ENCODE measurements at places on chromosomes 3 and 15.
A peak's percentile ranks its signal among the peaks of the same experiment; 100 is the strongest.

DNA sequence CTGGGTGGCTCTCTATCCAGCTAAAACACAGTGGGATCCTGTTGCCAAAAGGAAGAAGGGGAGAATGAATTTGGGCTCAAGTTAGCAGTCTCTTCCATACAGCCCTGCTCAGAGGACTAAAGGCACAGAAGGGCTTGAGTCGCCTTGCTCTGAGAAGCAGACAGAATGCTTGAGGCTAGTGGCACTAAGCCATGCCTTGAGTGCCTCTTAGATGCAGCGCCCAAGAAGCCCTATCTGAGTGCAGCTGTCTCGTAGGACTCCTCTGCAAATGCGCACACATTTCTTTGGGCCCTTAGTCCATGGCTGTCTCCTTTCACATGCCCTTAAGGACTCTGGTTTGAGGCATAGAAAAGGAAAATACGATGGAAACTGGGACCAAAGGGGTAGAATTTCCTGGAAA lies 211.3 kb upstream of the CHRM5 start:
- DNase-seq: no peak

- DNase-seq: no peak
Observed at GRCh38 chr3:146334151-146334550, 83.2 kb upstream of the PLSCR4 start.

DNA sequence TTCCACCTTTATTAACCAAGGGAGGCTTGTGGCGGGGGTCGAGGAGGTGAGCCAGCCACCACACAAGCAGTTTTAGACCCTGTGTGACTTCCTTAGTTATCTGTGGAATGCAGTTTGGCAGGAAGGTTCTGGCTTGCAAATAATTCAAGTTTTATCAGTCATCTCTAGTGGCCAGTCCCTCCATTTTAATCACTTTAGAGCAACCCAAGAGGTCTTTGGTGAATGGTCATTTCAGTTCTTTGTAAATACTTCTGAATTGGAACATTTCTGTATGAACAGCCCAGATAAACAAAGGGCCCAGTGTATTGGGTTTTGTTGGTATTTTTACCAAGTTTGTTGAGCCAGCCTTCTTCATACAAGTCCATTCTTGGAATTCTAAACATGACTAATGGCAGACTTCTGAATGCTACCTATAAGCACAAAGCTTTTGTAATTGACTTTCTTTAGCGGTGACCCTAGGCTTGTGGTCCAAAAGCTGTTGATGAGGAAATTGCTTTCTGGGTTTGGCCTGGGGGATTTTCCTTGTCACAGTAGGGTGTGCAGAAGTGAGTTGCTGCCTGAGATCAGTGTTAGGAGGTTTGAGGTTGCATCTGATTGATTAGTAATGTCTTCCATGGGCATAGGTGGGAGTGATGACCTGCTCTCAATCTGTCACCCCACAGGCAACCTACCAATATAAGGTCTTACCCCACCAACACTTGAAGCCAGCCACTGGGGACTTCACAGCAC lies 193.3 kb upstream of the TOPAZ1 start:
- no peak for DNase-seq

DNA sequence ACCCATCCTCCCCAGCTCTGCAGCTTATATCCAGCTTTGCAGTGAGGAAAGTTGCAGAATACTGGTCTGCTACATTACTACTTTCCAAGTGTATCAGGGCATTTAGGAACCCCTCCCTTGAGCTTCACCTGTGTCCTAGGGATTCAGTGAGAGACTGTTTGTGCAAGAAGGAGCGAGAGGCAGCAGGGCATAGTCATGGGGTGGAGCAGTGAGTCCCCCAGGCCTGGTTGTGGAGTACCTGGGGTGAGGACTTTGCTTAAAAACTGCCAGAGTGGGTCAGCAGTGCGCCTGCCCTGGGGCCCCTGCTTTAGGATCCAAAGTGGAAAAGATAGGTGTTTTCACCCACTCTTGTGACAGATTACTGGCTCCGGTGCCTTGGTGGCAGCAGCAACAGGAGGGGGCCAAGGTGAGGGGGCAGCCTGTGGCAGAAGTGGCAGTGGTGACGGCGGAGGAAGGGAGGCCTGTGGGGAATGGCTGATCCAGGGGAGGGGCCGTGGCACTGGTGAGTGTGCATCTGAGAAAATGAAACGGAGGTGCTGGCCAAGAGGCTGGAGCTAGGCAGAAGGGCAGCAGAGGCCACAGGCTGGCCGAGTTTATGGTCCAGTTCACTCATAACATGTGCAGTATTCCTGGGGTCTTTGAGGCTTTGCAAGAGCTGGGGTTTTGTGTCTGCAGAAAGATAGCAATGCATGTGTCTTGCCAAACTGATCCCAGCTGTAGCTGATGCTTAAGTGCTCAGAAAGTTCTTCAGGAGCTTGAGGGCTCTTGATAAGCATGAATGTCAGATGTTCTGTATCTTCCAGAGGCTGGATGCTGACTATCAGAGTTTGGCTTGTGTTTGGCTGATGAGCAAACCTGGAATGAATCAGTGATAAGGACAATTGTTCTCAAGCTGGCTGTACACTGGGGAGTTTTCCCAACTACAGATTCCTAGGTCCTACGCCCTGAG lies 43.4 kb downstream of the GOLGA6A start:
- DNase-seq: no peak

DNA sequence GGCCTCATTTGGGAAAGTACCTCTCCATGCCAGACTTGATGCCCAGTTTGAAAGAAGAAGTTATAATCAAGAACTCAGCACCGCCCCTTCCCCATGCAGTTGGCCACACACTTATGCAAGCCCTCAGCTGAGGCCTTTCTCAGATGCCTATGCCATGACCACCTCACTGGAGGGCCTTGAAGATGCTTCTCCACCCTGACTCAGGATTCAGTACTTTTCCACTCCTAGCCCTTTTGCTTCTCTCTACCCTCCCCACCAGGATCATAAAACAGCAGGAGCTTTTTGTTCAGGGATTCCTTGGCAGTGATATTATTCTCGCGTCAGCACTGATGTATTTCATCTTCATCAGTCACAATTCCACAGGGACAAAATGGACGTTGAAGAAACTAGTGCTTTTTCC lies 313.5 kb downstream of the PYDC2 start:
- no peak for DNase-seq

DNA sequence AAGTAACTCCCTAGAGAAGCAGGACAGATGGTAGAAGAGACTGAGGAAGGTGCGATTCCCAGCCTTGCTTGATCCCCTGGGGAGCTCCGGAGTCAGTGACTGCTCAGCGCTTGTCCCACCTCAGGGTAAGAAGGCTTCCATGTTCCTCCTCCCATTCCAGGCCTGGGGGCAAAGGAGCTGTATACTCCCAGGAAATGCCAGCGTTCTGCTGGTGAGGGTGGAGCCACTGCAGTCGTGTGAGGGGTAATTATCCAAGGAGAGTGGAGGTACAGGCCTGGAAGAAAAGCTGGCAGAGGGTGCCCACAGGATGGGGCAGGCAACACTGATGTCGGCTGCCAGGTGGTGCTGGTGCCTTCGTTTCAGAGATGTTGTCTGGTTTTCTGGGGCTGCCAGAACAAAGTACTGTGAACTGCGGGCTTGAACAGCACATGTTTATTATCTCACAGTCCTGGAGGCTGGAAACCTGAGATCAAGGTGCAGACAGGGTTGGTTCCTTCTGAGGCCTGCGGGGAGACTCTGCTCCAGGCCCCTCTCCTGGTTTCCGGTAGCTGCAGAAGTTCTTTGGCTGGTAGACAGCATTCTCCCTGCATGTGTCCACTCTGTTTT lies 12.1 kb upstream of the APBA2 start:
- DNase-seq: no peak

DNA sequence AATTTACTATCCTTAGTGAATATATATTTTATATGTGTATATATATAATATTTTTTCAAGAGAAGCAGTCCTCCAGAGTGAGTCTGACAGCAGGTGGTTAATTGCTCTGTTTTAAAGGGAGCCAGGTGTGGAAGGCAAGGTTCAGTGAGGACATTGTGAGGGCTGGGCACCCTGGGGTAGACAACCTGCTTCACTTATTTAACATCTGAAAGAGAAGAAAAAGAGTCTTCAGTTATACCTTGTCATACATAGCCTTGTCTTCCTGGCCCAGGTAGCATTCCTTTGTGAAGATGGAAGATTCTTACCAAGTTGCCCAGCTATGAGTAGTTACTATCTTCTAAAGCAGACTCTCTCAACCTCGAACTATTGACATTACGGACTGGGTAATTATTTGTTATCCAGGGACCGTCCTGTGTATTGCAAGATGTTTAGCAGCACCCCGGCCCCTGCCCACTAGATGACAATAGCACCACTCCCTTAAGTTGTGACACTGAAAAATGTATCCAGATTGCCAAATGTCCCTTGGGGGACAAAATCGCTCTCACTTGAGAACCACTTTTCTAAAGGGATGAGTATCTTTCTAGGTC lies 336.0 kb upstream of the TRIM42 start:
- no peak for DNase-seq

DNA sequence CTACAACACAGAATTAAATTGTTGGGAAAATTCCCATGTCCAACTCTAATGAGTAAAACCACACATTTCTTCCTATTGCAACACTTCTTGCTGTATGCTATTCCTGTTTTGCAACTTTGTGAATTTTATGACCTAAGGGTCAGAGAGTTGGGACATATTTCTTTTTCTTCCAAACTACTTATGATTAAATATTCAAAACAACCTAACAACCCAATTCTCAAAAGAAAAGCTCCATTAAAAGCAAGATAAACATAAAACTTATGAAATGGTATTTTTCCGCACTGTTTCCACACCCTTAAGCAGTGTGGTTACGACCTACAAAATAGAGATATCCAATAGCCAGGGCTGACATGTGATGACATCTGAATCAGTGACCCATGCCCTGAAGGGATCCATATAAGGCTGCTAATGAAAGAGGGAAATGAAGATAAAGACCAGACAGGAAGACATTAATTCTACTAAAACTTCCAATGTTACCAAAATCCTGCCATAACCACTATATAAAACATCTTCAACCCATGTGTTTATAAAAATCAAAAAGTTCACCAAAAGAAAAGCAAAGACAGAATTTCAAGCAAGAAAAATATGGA lies 45.6 kb downstream of the DMXL2 start:
- no peak for DNase-seq

GRCh38 chr3:197027896-197028727 lies 1.5 kb downstream of the MELTF start:
- no peak for DNase-seq

- no peak for DNase-seq
Observed at GRCh38 chr3:133992951-133993620, 36.6 kb downstream of the SLCO2A1 start.

DNA sequence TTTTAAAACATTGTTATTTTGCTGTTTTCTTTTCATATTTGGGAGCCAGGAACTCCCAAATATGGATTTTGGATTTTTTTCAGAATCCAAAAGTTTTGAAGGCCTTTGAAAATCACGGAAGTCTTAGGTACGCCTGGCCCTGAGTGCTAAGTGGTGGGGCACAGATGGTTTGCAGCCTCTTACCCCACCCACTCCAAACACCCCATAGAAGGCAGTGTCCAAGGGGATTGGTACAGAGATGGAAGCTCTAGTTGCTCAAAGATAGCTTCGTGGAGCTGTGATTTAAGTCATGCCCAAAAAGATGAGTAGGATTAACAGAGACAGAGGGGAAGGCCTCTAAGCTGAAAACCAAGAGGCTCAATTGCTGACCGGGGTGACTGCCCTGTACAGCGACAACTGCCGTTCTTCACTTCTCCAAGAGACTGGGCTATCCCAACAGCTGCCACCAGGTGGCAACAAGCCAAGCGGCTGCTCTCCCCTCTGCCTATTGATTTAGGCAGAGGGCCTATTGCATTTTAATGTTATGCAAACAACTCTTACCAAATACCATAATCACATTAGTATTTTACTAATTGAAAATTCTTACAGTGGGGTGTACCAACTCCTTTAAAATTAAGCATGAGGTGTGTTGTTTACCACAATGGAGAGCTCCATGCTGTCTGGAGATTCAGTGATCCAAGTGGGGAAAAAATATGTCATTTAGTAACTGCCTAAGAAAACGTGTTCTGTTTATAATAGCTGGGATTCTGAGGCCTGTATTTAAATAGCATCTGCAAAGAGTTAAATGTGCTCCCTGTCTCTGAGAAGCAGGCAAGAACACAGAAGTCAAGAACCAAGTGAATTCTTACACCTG lies 64.0 kb upstream of the C15orf61 start:
- DNase-seq: peak; percentile 56

GRCh38 chr3:100463002-100463401 lies 29.4 kb upstream of the TMEM45A start:
- no peak for DNase-seq

GRCh38 chr15:86347245-86347644 lies 267.6 kb downstream of the AGBL1 start:
- DNase-seq: no peak

- no peak for DNase-seq
Observed at GRCh38 chr3:129558772-129559564, 16.0 kb downstream of the H1-8 start.

DNA sequence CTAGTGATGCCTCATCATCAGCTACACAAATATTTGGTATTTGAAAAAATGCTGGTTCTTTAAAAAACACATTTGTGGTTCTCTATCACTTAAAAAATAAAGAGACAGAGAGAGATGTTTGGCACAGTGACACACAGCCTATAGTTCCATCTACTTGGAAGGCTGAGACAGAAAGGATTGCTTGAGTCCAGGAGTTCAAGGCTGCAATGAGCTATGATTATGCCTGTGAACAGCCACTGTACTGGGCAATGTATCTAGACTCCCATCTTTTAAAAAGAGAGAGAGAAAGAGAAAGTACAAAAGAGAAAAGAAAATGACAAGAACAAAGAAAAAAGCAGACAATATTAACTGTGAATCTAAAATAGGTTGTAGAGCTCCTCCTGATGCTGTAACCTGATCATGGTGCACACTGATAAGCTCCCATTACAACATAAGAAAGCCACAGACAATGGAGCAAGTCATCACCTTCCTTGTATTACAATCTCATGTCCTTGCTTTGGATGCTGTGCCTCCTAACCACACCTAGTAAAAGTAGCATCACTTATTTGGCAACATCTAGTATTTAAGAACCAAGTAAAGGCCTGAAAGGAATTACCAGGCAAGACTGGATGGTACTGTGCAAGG lies 31.7 kb upstream of the MAP4 start:
- DNase-seq: no peak

GRCh38 chr15:94844538-94845389 lies 613.4 kb downstream of the MCTP2 start:
- no peak for DNase-seq

- no peak for DNase-seq
Observed at GRCh38 chr3:129971351-129972052, 3.0 kb upstream of the TRH start.

All from stimulated activated CD8-positive, alpha-beta memory T cell treated with anti-CD3 and anti-CD28 coated beads, Interleukin-4, amount 100 ng/mL, for 4 hours (primary cell).